ENCODE measurements at places on chromosomes 1 and 21.

GRCh38 chr1:162396201-162396906, 14.8 kb downstream of the C1orf226 start:
- DNase-seq, result no peak

DNA sequence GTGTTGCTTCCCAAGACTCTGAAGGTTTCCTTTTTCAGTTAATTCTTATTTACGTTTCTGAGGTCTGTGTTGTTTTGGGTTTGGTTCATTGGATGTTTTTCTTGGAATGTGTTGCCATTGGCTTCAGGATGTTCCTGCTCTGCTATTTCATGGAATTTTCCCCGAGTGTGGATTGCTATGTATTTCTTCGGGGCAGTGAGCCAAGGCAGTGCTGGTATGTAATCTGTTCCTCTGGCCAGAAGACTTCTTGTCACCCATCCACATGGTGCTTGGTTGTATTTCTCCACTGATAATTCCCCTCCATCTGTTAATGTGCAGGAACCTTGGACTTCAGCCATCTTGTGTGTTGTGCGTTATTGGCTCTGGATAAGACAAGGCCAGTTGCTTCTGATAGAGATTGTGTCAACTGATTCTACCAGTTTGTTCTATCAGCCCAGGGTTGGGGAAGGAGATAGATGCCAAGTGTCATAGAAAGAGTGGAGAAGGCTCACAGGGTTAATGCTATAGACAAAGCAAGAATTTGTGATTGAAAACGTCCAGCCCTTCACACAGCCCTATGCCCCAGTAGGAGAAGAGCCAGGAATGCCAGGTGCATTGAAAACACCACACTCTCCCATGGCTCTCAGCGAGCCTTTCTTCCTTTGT, 505.2 kb downstream of the PLPP3 start:
- peak; percentile 78 for DNase-seq

DNA sequence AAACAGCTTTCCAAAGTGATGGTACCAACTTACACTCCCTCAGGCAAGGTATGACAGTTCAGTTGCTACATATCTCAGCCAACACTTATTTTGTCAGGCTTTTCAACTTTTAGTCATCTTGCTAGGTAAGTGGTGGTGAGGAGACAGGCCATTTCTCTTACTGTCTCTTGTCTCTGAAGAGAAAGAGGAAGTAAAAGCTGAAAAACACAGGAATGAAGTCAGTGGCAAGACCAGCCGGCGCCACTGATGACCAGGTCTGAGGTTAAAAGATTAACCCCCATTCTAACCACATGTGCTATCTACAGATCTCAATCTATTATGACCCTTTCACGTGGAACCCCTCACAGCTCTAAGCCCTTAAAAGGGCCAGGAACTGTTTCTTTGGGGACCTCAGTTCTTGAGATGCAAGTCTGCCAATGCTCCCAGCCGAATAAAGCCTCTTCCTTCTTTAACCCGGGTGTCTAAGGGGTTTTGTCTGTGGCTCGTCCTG, 4.2 kb downstream of the ADCY10 start:
- no peak for DNase-seq

DNA sequence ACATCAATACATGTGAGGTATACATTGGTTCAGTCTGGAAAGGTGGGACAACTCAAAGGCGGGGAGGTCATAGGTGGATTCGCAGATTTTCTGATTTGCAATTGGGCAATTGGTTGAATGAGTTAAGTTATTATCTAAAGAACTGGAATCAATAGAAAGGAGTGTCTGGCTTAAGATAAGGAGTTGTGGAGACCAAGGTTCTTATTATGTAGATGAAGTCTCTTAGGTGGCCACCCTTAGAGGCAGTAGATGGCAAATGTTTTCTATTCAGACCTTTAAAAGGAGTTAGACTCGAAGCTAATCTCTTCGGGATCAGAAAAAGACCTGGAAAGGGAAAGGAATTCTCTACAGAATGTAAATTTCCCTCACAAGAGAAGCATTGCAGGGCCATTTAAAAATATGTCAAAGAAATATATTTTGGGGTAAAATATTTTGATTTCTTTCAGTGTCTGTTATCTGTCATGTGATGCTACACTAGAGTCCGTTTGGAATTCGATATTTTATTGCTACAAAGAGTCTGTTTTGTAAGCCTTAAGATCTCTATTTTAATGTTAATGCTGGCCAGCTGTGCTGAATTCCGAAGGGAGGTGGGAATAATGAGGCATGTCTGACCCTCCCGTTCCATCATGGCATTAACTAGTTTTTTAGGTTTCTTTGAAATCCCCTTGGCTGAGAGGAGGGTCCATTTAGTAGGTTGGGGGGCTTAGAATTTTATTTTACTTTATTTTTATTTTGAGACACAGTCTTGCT, 265.1 kb downstream of the PTPRU start:
- peak; percentile 15 for DNase-seq

DNA sequence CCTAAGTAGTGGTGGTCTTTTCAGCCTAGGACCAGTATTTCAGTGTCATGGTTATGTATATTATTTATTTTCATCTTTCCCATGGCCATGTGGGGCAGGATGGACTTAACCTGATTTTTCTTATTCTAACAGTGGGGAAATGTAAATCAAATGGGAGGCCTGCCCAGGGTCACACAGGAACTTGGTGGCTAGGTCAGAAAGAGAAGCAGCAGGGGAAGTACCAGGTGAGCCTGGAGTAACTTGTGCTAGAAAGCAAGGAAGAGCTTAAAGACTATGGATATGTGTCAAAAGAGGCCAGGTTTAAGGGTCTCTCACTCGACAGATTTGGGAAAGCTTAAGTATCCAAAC, 936 bp downstream of the ZFP69B start:
- no peak for DNase-seq
